ENCODE measurements at places on chromosomes 4 and X.

GRCh38 chr4:156957556-156957955 is 14.0 kb downstream of the PDGFC start:
- no peak for DNase-seq

DNA sequence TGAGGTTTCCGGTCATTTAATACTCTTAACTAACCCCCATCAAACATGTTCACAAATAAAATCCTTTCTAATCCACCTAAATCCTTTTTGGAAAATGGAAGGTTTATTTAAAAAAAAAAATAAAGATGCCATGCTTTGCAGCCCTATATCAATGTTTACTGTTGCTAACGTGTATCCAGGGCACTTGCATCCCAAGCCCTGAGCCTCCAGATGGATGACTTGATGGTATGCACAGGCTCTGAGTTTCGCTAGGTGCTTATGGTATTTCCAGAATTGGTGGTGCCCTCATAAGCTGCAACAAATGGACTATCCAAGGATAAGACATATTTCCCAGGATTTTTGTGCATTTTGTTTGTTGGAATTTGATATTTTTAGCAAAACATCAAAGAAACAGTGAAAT is 257.7 kb downstream of the PRDM5 start:
- no peak for DNase-seq

GRCh38 chr4:130238121-130238520 is 1142.2 kb downstream of the C4orf33 start:
- no peak for DNase-seq

DNA sequence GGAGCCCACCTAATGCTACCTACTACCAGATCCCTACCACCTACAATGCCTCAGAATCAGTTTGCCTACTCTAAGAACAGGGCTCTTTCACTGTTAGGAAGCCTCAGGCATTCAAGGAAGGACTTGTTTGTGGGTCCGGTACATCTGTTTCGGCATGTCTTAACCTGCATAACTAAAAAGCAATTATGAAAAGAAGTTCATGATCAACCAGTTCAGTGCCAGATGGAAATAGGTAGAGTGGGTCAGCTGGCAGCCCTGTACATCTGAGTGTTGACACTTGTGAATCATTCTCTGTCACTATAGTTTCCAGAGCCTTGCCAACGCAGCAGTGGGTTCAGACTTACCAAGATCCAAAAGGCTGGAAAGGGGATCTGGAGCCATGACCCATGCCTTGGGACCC is 3.3 kb downstream of the TMEM185A start:
- DNase-seq: peak; percentile 32

DNA sequence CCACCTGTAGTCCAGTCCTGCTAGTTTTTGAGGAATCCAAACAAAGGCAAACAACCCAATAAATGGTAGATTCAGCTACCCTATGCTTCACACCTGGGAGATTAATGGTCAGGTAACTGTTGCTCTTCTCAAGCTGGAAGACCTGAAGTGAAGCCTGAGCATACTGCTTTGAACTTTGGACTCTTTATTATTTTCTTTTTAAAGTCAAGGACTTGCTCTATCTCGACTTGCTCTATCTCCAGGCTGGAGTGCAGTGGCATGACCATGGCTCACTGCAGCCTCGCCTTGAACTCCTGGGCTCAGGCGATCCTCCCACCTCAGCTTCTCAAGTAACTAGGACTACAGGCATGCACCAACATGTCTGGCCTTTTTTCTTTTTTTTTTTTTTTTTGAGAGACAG is 14.7 kb upstream of the KLHL13 start:
- DNase-seq: no peak

- no peak for DNase-seq
Measured at GRCh38 chr4:15482842-15483241, 13.2 kb downstream of the CC2D2A start.

DNA sequence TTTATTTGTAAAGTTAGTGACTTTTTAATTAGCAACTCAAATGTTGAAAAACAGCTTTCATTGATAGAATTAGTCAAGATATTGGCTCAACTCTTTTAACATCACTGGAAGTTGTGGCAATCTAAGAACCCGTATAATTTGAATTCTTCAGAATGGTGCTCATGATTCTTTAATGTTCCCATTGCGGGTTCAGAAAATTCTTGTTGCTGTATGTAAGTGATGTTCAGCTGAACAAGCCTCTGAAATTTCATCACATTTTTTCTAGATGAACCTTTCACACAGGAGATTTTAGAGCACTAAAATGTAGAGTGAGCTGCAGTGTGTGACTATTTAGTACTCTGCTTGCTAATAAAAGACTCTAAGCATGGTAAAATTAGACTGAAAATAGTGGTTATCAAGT is 1317.7 kb downstream of the FSTL5 start:
- no peak for DNase-seq

DNA sequence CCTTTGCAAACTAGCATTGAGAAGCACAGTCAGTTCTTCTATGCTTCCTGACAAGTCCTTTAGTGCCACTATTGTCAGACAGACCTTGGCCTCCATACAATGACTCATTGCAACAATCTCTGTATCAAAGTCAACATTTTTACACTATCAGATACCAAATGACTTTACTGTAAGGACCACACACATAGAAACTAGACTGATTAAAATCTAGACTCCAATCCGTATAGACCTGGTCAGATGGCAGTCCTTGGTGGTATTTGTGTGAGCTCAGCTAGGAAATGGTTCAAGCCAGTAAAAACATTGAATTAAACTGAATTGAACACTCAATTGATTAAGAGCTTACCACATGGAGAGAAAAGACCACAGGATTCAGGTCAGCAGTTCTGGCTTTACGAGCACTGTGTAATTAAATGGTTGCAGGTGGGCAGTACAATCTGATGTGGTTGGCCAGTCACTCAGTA is 549.8 kb upstream of the LCORL start:
- no peak for DNase-seq

- DNase-seq: no peak
Measured at GRCh38 chr4:20612313-20612712, 87.9 kb upstream of the PACRGL start.

GRCh38 chr4:65623506-65623905 is 46.8 kb downstream of the EPHA5 start:
- no peak for DNase-seq

- DNase-seq: peak; percentile 65
Measured at GRCh38 chrX:154369449-154370299, 4.8 kb downstream of the FLNA start.

DNA sequence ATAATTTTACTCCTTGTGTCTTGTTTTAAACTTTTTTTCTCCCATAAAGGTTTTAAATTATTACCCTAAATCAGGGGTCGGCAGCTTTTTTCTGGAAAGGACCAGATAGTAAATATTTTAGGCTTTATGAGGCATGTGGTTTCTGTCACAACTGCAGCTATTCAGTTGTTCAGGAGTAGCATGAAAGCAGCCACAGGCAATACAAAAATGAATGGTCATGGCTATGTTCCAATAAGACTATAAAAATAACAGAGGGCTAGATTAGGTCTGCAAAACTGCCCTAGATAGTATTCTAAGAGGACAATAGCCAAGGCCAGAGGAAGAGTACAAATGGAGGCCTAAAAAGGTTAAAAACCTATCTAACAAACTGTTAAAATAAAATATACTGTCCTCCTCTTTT is 24.6 kb downstream of the HERC5 start:
- DNase-seq: no peak

DNA sequence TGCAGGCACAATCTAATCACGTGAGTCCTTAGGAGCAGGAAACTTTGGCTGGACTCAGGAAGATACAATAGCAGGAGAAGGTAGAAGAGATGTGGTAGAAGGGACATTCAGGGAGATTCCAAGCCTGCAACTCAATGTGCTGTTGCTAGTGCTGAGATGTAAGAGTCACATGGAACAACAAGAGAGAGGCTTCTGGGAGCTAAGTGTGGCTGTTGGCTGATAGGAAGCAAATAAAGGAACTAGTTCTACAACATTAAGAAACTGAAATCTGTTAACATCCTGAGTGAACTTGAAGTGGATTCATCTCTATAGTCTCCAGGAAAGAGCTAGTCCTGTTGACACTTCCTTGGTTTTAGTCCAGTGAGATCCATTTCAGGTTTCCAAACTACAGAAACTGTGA is 1207.4 kb downstream of the ADGRL3 start:
- DNase-seq: no peak

DNA sequence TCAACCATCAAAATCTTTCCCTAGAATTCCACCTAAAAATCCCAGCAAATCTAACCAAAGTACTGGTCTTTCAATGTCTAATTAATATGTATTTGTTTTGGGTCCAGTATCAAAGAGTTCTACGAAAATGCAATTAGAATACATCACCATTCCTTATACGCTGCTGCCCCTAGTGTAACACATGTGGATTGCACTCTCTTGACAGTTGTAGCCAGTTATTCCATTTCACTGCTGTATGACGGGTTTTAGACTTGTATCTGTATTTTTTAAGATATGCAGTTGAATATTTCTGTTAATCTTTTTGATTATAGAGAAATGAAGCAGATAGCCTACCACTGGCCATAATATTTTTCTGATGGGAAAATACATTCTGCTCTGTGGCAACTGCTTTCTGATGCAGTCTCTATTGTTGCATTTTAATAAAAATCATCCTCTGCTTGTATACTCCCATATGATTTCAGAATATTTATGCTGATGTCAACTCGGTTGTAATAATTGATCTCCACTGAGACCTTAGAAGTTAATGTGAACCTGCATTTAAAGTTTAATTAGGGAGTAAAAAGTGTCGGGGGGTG is 17.1 kb upstream of the PAGE2B start:
- DNase-seq: no peak

- no peak for DNase-seq
Measured at GRCh38 chrX:27186671-27187070, 276.5 kb downstream of the PPP4R3C start.

DNA sequence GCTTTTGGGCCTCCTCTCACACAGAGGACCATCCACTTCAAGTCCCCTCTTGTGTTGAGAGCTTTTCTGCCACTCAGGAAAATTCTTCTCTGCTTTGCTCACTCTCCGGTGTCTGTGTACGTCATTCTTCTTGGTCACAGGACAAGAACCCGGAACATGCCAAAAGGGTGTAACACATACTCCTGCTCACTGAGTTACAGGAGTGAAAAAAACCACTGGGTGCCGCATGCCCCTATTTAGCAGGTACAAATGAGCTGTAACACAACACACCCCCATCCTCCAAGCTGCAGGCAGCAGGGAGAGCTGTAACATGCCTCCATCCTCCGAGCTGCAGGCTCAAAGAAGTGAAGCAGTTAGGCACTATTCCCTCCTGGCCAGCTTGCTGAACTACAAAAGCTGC is 13.0 kb upstream of the CXCL2 start:
- DNase-seq: peak; percentile 97

DNA sequence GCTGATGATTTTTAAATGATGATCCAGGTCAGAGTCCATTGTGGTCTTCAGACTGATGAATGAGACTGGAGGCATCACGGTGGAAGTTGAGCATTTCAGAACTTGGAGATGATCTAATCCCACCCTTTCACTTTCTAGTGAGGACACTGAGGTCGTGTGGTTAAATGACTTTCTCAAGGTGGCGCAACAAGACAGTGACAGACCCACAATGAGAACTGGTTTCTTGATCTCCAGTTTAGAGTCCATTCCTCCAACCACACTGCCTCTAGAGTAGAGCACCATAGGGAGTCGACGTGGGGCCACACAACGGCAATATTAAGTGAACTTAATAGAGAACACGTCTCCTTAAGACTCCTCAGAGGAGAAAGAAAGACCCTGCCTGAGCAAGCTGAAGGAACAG is 381.0 kb downstream of the UNC5C start:
- DNase-seq: no peak

GRCh38 chr4:98518559-98519267 is 139.7 kb downstream of the TSPAN5 start:
- no peak for DNase-seq

DNA sequence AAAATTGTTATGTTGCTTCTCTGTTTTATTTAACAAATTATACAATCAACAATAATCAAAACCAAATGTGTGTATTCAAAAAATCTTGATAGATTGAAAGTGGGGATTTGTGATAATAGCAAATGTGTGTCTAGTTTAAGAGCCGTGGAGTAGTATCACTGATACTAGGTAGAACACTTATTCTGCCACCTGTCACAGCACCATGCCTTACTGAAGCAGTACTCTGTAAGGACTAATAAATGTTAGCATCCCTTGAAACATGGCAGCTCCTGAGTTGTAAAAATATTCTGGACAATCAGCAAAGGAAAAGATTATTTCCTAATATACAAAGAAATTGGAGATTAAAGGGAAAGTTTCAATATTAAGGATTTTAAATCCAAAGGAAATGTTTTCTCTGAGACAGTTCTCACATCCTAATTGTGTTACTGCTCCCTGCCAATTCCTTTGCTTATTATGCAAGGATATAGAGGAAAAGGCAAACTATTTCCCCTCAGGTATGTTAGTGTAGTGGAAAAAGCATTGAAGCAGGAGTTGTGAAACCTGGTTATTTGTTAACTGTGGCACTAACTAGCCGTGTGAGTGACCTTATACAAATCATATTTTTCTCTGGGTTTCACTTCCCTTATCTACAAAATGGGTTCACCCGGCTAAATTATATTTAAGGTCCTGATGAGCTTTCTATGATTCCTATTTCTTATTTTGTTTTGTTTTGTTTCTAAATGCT is 303.1 kb downstream of the ARHGAP24 start:
- no peak for DNase-seq

DNA sequence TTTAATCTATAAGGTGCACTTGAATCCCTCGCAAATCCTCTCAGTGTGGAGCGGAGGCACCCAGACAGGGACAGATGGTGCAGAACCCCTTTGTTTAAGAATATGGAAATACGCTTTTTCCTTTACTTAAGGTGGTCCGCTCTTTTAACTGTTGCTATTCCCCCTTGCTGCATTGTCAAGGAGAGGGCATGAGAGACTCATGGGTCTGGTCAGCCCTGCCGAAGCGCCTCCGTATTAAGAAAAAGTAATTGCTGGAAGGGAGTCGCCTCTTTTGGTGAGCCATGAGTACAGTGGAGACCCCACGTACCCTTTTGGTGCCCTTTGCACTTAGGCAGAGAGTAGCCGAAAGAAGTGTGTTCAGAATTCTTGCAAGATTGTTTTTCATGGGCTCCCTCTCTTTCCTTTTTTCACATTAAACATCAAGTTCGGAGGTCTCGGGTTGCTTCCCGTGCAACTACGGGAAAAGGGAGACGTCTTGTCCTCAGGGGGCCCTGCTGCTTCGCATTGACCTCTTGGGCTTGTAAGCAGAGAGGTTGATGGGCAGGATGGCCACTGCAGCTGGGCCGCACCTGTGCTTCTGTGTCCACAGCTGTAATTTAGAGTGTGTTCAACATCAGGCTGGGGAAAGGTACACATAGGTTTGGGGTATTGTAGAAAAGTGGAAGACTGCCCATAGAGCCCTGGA is 109.6 kb downstream of the SPRY1 start:
- DNase-seq: no peak

- DNase-seq: no peak
Measured at GRCh38 chr4:78308517-78308916, 243.1 kb upstream of the ANXA3 start.

DNA sequence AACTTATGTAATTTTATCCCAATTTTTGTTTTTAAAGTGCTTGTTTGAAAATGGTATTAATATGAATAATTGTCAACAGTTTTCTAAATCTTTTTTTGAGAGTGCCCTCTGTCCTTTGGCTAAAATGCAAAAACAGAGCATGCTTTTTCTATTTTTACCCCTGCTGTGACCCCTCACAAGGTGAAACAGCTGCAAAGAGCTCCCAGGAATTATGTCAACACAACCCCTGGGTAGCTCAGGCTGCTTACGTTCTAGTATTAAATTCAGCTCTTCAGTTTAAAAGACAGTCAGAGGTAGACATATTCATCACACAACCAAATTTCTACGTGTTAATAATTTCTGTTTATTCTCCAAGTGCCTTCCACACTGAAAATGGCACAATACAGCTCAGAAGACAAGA is 367.5 kb downstream of the PRDM5 start:
- no peak for DNase-seq

- peak; percentile 53 for DNase-seq
Measured at GRCh38 chr4:36551697-36552214, 270.3 kb downstream of the DTHD1 start.
